ENCODE measurements at places on chromosomes 11 and 22.

GRCh38 chr11:124643605-124644425 is 21.2 kb downstream of the TBRG1 start:
- peak; percentile 95 for DNase-seq

DNA sequence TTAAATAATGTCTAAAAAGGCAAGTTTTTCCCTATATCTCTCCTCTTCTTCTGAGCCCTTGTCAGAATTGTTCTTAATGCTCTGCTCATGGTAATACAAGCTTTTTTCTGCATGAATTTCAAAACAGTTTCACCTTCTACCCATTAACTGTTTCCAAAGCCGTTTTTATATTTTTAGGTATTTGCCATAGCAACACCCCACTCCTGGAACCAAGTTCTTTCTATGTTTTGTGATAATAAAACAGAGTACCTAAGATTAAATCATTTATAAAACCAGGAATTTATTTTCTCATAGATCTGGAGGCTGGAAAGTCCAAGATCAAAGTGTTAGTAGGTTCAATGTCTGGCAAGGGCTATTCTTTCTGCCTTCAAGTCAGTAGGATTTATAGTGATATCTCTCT is 497.4 kb downstream of the ETS1 start:
- no peak for DNase-seq

DNA sequence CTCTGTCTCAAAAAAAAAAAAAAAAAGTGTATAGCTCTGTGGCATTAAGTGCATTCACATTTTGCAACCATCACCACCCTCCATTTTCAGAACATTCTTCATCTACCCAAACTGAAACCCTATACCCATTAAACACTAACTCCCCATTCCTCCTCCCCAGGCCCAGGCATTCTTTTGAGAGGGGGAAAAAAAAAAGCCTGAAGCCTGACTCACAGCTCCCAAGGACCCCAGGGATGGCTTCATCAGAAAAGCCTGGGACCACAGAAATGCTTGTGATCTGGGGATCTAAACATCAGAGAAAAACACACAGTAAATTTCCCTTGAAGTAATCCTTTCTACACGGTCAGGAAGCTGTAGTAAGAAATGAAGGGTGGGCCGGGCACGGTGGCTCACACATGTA is 10.7 kb upstream of the GTSE1 start:
- peak; percentile 23 for DNase-seq

- DNase-seq, result no peak
Measured at GRCh38 chr22:40009292-40009774, 14.6 kb downstream of the FAM83F start.

GRCh38 chr22:18021431-18021830 is 2.9 kb downstream of the MICAL3 start:
- DNase-seq, result no peak

DNA sequence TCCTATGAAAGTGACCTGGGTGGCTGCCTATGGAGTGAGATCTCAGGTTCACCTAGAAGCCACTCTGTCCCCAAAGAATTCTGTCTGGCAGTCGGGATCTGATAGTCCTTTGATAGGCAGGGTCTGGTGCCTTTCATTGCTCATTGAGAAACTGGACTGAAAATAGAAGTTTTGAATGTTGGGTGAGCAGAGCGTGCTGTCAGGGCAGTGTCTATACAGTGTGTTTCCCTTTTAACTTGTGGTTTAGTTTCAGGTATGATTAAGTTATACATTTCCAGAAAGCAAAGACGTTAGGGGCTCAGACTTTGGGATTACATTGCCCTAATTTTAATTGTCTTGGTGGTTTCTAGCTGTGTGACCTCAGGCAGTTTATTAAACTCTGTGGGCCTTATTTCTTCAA is 111.3 kb upstream of the PAX6 start:
- no peak for DNase-seq

GRCh38 chr11:67645521-67646461 is 4.7 kb downstream of the ACY3 start:
- DNase-seq, result no peak

GRCh38 chr22:45329530-45329936 is 19.8 kb downstream of the FAM118A start:
- DNase-seq, result no peak

DNA sequence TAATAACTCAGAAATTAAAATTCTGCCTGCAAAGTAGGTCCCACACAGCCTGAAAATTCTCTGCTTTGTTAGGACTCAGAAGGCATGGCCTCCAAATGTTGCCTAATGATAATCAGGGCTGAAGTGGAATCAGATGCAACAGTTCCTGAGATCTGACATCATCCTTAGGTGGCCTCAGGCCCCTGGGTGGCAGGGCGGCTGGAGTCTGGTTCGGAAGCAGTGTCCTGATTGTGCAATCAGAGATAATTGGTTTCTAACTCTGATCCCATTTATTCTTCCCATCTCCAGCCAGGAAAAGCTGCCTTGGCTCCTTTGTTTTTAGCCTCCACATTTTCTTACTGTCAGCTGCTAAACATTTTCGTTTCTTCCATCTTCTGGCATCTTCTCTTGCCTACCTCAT is 399.3 kb downstream of the OPCML start:
- peak; percentile 1 for DNase-seq

DNA sequence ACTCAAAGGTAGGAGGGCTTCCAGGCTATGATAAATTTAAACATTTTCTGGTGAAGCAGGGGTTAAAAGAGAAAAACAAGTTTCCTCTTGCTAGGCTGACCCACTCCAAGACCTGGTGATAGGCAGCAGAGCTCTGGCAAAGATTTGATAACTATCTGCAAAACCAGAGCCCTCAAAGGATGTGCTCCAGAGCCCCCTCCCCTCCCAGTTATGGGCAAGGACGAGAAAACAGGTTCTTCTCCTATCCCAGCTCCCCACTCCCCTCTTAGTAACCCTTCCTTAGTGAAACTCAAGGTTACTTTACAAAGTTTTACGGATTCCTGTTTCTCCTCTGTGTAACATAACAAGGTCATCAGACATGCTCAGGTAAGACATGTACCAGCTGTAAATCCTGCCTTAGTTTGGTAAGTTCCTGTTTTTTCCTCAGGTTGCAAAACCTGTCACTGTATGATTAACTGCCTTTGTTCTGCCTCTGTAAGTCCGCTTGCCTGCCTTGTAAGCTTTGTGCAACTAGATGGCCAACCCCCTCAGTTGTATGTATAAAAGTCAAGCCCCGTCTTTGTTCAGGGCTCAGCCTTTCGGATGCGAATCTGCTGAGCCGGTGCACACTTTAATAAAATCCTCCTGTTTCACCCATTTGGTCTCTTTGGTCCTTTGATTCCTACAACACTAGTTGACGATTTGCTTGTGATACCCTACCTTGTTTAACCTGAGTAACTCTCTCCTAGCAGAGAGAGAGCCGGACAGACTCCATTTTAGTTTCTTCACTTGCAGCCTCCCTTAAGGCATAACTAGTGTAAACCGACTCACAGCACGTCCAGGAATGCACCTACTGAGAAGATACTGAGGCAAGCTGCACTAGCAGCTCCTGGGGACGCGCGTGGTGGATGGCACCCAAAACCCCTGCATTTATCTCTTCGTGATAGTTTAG is 13.9 kb downstream of the APOBEC3H start:
- DNase-seq, result peak; percentile 8

- peak; percentile 69 for DNase-seq
Measured at GRCh38 chr11:101445761-101446160, 138.0 kb downstream of the TRPC6 start.

DNA sequence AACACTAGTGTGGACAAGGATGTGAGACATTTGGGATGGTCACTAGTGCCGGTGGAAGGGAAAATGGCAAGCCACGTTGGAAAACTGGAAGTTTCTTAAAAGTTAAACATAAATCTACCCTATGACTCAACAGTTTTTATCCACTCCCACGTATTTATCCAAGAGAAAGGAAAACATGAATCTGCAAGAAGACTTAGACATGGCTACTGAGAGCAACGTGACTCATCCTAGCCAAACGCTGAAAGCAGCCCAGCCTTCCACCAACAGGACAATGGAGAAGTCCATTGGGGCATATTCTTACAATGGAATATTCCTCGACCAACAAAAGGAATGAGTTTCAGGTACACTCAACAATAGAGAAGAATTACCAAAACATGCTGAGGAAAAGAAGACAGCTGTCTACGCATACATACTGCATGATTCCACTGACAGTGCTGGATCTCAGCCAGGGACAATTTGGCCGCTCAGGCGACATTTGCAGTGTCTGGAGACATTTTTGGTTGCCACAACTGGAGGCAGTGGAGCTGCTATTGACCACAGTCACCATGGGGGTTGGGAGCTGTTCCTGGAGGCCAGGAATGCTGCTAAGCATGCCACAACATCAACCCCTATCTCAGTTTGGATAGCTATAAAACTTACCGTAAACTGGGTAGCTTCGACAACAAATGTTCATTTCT is 21.2 kb downstream of the SYT13 start:
- peak; percentile 82 for DNase-seq

- no peak for DNase-seq
Measured at GRCh38 chr11:20458905-20459632, 71.6 kb downstream of the PRMT3 start.

GRCh38 chr11:93289782-93290463 is 40.6 kb upstream of the DEUP1 start:
- peak; percentile 0 for DNase-seq

GRCh38 chr11:125088576-125089455 is 22.6 kb downstream of the TMEM218 start:
- no peak for DNase-seq

GRCh38 chr11:33258631-33259205 is 1.5 kb downstream of the HIPK3 start:
- peak; percentile 51 for DNase-seq

DNA sequence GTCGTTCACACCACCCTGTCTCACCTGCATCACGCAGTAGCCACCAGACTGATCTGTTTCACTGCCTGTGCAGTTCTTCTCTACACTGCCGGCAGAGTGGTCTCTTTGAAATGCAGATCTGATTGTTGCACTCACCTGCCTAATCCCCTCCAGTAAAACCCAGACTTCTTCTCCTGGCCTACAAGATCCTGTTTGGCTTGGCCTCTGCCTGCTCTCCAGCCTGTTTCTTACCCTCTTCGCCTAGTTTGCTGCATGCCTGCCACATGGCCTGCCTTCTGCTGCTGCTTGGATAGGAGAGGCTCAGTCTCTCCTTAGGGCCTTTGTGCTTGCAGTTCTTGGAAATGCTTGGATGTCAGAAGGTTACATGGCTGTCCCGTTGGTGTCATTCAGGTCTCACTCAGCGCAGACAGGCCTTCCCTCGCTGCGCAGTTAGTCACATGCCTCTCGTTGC is 42.0 kb downstream of the PACS1 start:
- DNase-seq, result peak; percentile 28

GRCh38 chr11:68632802-68633201 is 51.5 kb upstream of the GAL start:
- peak; percentile 58 for DNase-seq

DNA sequence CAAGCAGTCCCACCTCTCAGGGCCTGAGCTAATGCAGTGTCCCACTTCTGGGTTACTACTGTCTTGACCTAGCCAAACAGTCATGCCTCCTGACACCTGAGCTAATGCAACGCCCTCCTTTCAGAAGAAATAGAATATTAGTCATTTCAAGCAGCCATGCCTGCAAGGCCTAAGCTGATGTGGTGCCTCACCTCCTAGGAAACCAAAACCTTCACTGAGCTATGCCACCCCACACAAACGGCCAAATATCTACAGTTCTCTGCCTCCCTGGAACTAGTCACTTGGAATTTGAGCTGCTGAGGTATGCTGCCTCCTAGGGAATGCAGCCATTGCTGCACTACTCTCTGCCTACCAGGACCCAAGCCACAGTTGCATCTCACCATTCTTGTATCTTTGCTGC is 8.3 kb upstream of the MS4A6E start:
- DNase-seq, result no peak

DNA sequence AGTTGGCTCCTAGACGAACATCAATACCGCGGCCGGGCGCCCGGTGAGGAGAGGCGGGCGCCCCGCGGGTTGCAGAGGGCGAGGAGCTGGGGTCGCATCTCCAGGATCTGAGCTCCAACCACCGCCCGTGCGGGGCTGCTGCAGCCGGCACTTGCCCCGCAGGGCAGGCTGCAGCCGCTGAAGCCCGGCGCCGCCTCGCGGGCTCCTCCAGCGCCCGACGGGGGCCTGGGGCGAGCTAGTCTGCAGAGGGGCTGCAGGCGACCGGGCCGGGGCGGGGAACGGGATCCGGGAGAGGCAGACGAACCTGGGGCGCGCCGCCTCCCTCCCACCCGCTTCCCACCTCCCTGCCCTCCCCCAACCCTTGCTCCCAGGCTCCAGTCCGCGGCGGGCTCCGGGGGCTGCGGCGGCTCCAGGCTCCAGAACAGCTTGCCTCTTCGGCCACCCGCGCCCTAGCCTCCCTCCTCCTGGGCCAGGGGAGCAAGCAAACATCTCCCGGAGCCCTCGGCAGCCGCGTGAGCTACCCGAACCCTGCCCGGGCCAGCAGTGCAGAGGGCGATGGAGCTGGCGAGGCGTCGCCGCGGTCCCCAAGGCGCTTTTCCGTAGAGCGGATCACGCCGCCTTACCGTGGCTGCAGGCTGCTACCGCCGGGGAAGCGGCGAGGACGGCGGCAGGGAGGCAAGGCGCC is 802 bp downstream of the TENM4 start:
- no peak for DNase-seq

- DNase-seq, result no peak
Measured at GRCh38 chr11:117833401-117833891, 8.9 kb upstream of the FXYD2 start.

GRCh38 chr11:128896356-128896755 is 5.2 kb downstream of the KCNJ5 start:
- DNase-seq, result peak; percentile 20

- no peak for DNase-seq
Measured at GRCh38 chr11:2135648-2136201, 3.5 kb downstream of the IGF2 start.

GRCh38 chr11:921921-922678 is 3.6 kb upstream of the AP2A2 start:
- no peak for DNase-seq

- DNase-seq, result peak; percentile 69
Measured at GRCh38 chr22:50544078-50544745, 1.5 kb upstream of the KLHDC7B start.

- DNase-seq, result no peak
Measured at GRCh38 chr22:38419121-38419857, 35.7 kb downstream of the KCNJ4 start.

DNA sequence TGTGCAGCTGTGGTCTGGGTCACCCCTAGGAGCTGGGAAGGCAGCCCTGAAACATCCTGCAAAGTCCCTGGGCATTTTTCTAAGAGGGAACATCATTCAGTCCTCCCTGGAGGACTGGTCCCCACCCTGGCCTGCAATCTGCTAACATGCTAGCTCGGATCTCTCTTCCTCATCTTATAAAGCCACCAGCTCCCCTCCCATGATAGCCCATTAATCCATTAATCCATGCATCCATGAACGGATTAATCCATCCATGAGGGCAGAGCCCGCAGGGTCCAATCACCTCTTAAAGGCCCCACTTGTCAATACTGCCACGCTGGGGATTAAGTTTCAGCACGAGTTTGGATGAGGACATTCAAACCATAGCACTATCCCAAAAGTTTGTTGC is 12.1 kb downstream of the PRG3 start:
- DNase-seq, result no peak

All from EH (cell line).